Umbilical cord (tissue), 2 donors: ENCODE measurements at places on chromosomes 4 and X. TPM values are rescaled to one million over a fixed set of nuclear protein-coding genes. Genes with fewer than 3 reads are reported as not detected.

ATP2B3 gene
- total RNA-seq: 0.48 TPM

MAGEA2 gene
- total RNA-seq: 0.24 TPM

STK32B gene
- total RNA-seq: 7.0 TPM

UGT2B11 gene
- total RNA-seq: 2.2 TPM

SH2D1A gene
- 1.2 TPM for total RNA-seq

CCNA2 gene
- 5.5 TPM for total RNA-seq

ACE2 gene
- 0.24 TPM for total RNA-seq

FATE1 gene
- total RNA-seq: not detected

ADH1B gene
- 14.4 TPM for total RNA-seq

DNA sequence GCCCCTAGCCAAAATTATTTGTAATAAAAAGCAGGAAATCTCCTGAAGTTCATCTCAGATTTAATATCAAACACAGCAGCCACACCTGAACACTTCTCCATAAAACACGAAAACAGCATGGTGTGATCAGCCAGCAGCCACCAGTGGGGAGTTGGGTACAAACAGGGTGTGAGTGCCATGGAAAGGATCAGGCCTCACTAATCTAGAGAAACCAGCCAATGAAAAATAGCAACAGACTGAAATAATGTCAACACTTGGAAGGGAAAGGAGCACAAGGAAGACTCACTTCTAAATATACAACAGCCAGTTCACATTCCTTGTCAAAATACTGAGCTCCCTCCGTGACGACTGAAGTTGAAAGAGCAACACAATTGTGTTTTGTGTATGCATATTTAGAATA, 46.0 kb downstream of the SLC7A11 start:
- no peak for DNase-seq

- no peak for DNase-seq
These were observed at the start of gene PDZD4 for GRCh38 chrX:153829799-153830639. Gene PDZD4 (minus strand): TSS chrX:153830544. CDS start chrX:153830298, 246 bp downstream.

DNA sequence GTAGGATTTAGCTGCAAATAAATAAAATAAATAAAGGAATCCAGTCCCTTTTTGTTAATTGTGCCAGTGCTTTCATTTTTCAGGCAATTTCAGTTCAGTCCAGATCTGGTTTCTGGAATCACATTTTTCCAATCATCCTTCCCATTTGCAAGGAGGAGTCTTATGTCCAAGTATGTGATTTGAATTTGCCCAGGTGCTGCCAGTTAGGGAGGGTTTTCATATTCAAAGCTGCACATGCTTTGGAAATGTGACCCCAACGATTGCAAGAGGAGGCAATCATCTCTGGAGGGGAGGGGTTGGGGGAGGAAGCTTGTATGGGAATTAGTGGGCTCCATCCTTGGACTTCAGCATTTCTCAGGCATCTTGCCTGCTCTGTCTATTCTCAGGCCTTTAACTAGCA, 4.4 kb downstream of the PLAC1 start:
- peak; percentile 44 for DNase-seq

DNA sequence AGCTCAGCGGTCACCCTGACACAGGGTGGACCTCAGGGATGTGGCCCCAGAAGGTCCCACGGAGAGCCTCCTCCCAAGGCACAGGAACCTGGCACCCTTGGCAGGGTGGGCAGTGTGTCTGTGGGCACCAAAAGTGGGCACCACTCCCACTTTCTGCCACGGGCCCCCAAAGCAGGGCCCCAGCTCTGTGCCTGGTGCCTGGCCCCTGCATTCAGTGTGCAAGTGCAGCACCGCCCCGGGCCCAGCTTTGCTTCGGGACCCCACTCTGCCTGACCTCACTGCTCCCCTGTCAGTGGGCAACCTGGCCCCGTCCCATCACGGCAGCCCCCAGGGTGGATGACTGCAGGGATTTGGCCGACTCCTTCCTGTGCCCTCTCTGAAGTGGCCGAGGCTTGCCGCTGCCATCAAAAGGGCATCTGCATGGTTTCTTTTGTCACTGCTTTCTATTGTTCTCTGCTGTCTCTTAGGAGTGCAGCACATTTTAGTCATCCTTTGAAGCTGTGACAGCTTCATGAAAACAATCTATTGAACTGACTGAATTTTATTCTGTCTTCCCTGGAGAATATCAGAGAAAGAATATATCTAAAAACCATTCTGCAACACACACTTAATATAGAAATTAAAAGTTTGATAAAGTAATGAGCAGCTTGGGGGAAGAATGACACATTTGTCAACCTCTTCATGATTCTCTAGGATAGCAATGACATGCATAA, 302.4 kb downstream of the FAM47B start:
- DNase-seq: no peak

DNA sequence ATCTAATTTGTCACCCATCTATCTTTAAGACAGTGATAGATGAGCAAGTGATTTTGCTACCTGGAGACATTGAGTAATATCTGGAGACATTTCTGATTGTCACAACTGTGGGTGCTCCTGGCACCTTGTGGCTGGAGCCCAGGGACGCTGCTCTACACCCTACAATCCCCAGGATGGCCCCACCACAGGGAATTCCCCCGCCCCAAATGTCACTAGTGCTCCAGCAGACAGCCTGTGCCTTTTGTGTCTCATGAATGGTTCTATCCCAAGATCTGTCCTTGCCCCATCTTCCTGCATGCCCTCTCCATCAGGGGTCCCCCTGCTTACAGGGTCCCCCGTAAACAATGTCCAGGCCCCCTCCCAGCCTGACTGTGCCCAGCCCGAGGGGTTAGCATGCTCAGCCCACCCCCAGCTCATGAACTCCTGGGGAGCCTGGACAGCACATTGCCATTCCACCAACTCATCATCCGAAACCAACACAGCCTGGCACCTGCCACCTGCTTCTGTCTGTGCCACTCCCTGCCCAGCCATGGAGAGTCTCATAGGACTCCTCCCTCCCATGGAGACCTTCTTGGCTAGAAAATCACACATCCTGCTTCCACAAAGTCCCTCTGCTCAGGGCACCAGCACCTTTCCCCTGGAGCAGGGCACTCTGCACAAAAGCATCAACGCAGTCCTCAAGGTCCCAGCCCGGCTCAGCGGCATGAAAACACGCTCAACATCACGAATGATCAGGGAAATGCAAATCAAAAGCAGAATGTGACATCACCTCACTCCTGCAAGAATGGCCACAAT, 5.7 kb downstream of the P2RY8 start:
- DNase-seq: no peak

DNA sequence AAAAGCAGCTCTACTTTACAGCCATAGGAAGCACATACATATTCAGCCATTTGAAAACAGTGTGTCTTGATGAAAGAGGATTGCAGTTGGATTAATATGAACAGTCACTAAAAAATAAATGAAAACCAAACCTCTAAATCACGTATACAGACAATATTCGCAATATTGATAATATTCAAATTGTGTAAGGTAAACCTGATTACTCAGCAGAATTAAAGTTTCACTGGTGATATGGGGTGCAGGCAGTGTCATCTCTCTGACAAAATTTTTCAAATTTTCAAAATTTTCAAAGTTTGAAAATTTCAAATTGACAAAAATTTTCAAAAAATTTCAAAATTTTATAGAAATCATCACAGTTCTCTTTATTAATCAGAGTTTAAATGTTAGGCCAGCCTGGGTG, 55.7 kb downstream of the FAT4 start:
- no peak for DNase-seq

DNA sequence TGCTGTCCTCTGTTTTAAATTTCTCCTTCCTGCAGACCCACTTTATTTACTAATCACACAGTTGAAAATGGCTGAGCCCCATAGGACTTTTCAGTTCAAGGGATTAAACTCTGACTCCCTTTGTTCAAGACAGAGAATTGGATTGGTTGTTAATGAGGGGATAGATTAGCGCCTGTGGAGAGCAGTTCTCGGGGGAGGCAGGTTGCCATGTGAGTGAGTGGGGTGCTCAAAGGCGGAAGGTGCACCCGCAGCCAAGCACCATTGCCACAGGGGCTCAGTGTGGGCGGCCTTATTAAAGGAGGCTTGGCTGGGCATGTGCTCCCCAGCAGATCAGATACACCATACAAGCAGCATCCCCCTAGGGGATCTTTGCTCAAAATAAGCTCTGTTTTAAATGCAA, 7.9 kb upstream of the CBR4 start:
- DNase-seq: no peak

- DNase-seq: no peak
These were observed 3.4 kb downstream of the CTBP1 start for GRCh38 chr4:1245481-1246051.

DNA sequence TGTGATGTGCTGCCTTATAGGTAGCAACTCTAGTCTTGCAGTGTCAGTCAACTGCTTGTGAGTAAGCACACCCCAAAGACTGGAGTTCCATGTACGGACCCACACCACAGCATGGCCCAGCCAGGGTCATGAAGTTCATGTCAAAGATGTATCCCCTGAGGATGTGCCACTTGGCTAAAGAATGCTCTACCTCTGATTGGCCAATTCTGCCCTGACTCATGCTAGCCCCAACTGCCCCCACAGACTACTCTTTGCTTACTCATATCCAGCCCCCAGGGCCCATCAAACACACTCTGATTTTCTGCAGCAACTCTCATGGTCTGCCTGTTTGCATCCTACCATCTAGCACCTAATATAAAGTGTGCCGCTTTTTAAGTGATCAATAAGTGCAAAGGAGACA, 62.5 kb downstream of the CHRDL1 start:
- DNase-seq: no peak

DNA sequence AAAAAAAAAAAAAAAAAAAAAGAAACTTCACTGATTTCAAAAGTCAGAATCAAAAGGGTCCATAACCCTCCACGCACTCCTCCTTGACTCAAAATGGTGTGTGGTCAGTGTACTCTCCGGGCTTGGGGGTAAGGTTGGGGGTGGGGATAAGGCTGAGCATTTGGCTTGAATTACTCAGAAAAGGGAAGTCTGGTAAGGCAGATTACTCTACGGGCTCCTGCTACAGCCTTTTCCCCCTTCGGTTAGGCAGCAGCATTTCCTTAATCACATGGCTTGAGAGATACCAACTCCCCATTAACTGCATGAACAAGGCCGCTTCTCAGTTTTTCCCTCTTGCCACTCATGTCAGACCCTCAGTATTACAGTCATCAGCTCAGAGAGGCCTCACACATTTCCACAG, 135.4 kb upstream of the DUSP21 start:
- DNase-seq: no peak

DNA sequence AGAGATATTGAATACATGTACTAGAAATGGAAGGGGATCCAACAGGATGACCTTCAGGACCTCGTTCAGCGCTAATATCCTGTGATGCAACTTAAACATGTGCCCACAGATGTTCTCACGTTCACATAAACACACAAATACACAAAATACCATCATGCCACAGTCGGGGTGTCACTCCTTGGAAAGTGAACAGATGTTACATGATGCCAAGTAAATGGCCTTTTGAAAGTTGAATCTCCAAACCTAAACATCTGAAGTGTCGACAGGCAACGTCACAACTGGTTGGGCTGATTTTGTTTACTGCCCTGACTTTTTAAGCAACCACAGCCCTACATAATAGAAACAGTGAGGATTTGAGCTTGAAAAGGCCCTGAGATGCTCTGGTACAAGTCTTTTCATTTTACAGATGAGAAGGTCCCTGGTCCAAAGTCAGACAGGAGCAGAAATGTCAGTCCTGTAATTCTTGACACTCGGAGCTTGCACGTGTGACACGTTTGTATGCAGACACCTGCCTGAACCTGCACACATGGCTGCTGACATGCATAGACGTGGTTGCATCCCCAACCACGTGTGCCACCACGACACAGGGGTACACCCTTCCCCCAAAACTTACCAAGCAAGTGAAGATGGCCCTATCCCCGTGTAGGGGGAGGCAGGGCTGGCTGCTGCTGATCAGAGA, 23.5 kb upstream of the BCORL1 start:
- peak; percentile 28 for DNase-seq

- DNase-seq: no peak
These were observed 33.6 kb downstream of the BCOR start for GRCh38 chrX:40064055-40064597.

DNA sequence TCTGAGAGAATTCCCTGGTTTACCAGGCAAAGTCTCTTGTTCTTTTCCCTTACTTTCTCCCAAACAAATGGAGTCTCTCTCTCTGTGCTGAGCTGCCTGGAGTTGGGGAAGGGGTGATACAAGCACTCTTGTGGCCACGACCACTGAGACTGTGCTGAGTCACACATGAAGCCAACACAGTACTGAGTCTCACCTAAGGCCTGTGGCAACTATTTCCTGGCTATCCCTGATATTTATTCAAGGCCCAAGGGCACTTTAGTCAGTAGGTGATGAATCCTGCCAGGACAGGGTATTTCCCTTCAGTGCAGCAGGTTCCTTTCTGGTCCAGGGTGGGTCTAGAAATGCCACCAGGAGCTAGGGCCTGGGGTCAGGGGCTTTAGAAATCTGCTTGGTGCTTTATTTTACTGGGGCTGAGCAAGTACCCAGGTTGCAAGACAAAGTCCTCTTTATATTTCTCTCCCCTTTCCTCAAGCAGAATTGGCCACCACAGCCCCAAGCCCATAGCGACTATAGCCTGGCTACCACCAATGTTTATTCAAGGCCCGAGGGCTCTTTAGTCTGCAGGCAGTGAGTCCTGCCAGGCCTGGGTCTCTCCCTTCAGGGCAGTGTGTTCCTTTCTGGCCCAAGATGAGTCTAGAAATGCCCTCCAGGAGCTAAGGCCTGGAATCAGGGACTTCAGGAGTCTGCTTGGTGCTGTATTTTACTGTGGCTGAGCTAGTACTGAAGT, 10.5 kb downstream of the ARL13A start:
- no peak for DNase-seq

- DNase-seq: no peak
These were observed 111.6 kb downstream of the FRYL start for GRCh38 chr4:48668254-48669017.

DNA sequence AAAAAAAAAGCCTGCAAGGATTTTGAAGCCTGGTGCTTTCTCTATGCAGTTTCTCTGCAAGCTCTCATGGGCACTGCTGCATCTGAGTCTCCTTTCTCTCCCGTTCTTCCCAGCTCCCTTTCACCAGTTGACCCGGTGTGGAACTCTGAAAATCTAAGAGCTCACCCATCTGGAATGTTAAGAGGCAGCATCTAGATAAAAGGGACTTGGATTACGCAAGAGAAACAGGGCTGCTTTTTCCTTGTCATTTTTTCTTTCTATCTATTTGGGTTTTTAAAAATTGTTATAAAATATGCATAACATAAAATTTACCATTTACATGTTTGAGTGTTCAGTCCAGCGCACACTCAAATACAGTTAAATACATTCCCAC, 95.2 kb upstream of the RPS6KA3 start:
- peak; percentile 83 for DNase-seq

DNA sequence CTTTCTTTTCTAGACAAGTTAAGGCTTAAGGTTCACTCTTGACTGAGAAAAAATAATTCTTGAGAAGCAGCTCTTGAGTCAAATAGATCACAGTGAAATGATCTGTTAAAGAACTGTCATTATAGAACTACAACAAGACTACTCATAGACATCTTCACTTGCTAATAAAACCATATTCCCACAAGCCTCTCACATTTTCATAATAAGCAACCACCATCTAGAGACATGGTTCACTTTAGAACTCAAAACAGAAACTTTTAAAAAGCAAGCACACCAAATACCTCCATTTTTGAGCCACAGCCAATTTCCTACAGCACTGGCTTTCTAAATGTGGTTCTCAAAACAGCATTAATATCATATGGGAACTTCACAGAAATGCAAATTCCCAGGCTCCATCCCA, 309.5 kb downstream of the TMA16 start:
- DNase-seq: peak; percentile 4

GRCh38 chr4:185524888-185525863, 10.1 kb downstream of the PDLIM3 start:
- no peak for DNase-seq
